ENCODE measurements at places on chromosomes 16 and 17.

GRCh38 chr16:78690510-78690909, 591.1 kb downstream of the WWOX start:
- DNase-seq: no peak

DNA sequence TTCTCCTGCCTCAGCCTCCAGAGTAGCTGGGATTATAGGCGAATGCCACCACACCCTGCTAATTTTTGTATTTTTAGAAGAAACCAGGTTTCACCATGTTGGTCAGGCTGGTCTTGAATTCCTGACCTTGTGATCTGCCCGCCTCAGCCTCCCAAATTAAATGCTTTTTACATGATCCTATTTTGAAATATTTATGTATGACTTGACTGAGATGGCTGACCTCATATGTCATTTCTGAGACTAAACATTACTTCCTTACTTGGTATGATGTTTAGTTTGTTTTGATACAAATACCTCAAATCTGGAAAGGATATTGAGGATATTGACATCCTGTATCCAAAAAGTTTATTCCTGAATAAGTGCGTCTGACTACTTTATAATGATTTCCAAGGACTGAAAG, 11.9 kb downstream of the CALCOCO2 start:
- DNase-seq: no peak

DNA sequence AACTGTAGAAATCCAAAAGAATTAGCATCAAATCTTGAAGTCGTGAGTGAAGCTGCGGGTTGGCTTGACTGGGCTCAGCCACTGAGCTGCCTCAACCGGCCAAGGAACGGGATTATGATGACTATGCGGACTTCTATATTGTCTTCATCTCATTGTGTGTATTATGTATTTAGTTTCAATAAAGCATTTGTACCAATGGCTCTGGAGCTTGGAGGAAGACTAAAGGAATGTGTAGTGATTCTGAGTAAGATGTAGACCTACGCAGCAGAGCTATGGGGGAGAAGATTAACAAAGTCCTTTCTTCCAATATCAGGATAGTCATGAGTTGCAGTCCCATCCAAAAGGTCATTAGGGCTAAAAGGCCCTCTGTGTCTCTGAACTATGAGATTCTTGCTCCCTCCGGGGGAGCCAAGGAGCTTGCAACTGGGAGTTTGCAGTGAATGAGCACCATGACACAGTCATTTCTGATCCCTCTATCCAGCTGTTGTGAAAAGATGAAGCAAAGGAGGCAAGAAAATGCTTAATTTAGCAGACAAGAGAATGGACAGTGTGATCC, 8.3 kb downstream of the EME1 start:
- DNase-seq: no peak

GRCh38 chr17:49656247-49656646, 21.6 kb downstream of the SPOP start:
- DNase-seq: no peak

- DNase-seq: no peak
These were observed 69.3 kb downstream of the IRF8 start for GRCh38 chr16:85968041-85968920.

GRCh38 chr16:31513126-31513525, 4.9 kb upstream of the RUSF1 start:
- no peak for DNase-seq

DNA sequence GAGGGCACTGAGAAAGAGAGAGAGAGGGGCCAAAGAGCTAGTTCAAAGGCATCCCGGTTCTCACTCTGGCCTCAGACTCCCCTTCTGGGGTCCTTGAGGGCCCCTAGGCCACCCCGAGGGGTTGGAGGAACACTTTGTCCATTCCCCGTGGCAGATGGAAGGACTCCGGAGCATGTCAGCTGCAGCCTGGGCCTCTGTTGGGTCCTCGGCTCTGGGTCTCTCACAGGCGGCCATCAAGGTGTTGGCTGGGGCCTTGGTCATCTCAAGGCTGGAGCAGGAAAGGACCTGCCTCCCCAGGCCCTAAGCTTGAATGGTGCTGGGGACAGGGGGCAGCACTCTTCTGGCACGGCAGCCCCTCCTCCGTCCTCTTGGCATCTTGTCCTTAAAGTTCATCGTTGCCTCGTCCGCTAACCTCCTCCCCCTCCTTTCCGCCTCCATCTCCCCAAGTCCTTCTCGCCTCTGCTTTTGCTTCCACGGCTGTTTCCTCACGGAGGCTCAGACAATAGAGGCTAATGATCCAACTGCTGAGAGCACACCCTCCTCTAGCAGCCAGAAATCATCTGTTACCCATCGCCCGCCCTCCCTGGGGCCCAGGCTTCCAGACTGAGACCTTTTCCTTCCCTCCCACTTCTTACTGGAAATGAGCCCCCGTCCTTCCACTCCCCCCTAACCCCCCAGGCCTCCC, 23.3 kb downstream of the CCR7 start:
- no peak for DNase-seq

DNA sequence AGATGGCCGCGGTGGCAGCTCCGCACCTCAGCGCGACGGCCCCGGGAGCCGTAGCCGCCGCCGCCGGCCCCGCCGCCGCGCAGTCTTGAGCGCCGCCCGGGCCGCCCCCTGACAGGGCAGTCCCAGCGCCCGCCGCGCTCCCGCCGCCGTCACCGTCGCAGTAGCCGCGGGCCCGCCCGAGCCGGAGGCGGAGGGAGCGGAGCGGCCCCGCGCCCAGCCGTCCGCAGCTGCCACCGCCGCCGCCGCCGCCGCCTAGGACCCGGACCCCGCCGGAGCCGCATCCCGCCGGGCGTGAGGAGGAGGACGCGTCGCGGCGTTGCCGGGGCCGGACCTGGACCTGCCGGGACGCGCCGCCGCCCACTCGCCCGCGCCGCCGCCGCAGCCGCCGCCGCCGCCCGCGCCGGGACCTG, 218 bp downstream of the TNRC6C start:
- no peak for DNase-seq

DNA sequence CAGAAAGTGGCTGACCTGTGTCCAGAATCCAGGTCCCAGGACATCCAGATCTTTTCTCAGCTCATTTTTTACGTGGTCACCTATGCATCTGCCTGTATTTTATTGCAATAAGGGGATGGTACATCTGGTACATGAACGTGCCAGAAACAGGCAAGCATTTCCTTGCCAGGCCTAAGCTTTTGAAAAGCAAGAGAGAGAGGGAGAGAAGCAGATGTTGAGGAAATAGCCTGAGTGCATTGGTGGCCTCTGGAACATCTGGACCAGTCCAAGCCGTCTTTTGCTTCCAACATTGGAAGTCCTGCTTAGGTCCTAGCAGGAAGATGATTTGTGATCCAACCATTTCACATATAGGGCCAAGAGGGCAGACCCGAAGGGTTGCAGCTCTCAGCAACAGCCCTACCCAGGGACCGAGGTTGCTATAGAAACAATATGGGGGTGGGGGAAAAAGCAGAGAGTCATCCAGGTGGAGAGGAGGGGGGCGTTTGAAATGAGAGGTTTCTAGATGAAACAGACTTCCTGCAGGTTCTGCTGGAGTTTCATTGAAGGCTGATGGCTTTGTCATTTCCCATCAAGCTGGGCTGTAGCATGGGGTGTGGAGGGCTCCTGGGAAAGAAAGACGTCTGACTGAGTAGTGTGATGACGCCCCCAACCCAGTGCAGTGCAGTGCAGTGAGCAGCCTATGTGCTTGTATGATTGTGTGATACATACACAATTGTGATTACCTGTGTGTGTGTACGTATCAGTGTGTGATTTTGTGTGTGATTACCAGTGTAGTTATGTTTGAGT, 61.6 kb downstream of the SHISA6 start:
- no peak for DNase-seq

GRCh38 chr17:68910789-68911431, 44.3 kb downstream of the ABCA8 start:
- no peak for DNase-seq

DNA sequence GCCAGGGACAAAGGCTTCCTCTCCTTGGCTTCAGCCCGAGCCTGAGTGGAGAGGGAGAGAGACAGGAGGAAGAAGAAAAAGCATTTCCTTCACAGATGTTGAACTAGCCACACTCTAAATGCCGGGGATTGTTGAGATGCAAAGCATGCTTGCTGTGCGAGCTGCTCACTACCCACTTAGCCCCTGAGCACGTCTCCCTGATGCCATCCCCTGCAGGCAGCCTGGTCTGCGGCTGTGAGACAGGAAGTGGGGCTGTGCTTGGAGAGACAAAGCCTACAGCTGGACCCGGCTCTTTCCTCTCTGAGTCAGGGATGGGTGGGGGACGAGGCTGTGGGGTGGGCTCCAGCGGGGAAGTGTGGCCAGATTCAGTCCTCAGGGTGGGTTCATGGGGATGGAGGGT, 13.7 kb downstream of the WNT9B start:
- no peak for DNase-seq

DNA sequence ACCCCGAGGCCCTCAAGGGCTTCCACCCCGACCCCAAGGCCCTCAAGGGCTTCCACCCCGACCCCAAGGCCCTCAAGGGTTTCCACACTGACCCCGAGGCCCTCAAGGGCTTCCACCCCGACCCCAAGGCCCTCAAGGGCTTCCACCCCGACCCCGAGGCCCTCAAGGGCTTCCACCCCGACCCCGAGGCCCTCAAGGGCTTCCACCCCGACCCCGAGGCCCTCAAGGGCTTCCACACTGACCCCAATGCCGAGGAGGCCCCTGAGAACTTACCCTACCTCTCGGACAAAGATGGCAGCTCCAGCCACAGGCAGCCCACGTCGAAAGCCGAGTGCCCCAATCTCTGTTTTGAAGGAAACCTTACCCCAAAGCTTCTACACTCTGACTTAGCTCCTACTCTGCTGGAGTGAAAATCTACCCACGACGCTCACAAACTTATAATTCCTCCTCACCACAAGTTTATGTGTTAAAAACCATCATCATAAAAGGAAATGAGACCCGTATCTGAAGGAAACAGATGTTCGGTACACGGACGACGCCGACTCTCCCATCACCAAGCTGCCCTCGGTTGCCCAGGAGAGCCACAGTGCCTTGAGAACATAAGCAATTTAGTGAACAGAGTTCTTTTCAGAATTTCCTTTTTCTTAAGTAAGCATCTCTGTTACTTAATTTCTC, 61.2 kb upstream of the RPH3AL start:
- DNase-seq: no peak

- no peak for DNase-seq
These were observed 6.8 kb downstream of the ZNF267 start for GRCh38 chr16:31880322-31880979.

DNA sequence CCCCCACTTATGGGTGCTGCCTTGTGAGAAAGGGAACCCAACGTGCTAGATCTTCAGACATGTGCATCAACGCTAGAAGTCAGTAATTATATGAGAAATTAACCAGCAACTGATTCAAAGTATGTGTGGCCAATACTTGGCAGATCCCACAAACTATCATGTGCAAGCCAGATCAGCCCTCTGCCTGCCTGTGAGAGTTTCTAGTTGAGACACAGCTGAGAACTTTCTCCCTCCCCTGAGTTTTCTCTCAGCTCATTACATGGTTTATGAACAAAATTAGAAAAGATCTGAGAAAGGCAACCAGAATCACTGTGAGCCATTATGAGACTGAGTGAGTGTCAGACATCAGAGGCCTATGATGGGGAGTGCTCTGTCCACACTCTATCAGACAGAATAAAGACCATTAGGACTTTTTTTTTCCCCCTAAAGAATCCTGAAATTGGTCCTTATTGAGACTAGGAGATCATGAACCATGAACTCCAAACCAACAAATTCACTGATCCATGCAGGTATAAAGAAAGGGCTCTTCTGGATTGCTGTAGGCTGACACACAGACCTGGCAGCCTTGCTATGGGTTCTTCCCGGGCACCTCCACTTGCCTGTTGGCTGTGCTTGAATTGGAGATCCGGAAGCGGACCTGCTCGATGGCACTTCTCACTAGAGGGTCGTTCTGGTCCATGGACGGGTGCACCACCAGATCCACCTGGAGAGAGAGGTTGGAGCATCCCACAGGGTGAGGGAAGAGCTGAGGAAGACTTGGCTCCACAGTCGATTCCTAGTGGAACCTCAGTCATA, 51.5 kb downstream of the GTF3C1 start:
- no peak for DNase-seq

DNA sequence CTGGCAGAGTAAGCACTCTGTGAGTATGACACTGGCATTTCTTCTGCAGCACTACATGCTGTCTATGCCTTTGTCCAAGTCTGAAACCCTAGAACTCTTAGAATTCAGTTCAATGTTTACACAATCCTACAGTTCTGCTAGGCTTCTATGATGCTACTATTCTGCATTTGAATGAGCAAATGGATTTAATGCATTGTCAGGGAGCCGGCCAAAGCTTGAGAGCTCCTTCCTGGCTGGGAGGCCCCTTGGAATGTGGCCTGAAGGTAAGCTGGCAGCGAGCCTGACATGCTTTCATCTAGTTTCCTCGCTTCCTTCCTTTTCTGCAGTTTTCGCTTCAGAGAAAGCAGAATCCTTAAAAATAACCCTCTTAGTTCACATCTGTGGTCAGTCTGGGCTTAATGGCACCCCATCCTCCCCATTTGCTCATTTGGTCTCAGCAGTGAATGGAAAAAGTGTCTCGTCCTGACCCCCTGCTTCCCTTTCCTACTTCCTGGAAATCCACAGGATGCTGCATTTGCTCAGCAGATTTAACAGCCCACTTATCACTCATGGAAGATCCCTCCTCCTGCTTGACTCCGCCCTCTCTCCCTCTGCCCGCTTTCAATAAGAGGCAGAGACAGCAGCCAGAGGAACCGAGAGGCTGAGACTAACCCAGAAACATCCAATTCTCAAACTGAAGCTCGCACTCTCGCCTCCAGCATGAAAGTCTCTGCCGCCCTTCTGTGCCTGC, at the start of gene CCL2:
TSS of gene CCL2 (plus strand) at position 635 of the 730 bp plus-strand sequence. CDS start at position 700, 65 bp downstream.
- DNase-seq: no peak

DNA sequence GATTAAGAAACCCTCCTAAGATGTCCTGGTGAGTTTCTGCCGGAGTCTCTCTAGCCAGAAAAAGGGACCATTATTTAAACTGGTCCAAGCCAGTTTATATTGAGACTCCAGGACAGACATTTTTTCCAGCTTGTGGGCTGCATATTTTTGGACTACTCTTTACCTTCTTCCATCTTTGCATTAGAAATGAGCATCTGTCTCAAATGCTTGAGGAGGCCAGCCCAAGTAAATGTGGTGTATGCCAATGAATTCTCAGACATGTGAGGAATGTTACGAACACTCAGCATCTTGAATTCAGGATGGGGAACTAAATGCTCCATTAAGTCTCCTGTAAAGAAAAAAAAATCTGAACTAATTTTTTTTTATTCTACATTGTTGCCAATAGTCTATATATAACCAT, 18.4 kb downstream of the TUBD1 start:
- DNase-seq: no peak

DNA sequence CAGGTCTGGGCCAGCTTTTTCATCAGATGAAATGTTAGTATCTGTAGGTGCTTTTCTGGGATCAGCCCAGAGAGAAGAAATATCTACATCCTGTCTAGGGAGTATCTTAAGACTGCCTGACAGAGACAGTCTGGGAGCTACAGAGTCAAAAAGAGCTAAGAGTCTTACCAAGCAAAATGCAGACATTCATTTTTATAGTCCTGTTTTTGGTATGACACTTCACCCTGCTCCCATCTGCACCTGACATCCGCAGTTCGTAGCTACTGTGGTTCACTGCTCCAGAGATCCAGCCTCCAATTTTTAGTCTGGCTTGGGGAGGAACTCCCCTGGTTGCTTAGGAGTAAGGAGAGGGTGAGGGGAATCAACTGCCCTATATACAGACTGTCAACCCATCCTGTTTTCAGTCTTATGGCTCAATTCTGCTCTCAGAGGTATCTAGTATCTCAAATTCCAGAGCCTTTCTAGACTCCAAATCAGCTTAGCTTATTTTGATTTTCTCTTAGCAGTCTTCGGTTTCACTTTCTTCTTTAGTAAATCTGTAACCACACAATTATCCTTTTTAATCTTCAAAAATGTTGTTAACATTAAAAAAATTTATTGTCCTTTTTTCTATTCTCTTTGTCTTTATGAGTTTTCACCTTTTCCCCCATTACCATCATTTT, 97.8 kb downstream of the TMEM100 start:
- DNase-seq: no peak

- DNase-seq: no peak
These were observed 188.1 kb upstream of the ZNF469 start for GRCh38 chr16:88194397-88195268.

Data from stimulated activated CD8-positive, alpha-beta memory T cell treated with anti-CD3 and anti-CD28 coated beads, Interleukin-2, amount 100 ng/mL, for 48 hours (primary cell).